ENCODE measurements at places on chromosomes 3 and 15.

- DNase-seq: no peak
Observed at GRCh38 chr3:171456765-171457606, 3.2 kb downstream of the TNIK start.

- no peak for DNase-seq
Observed at GRCh38 chr15:58490888-58491473, 59.2 kb downstream of the LIPC start.

GRCh38 chr3:113867506-113867905 lies 28.9 kb downstream of the GRAMD1C start:
- DNase-seq: no peak

DNA sequence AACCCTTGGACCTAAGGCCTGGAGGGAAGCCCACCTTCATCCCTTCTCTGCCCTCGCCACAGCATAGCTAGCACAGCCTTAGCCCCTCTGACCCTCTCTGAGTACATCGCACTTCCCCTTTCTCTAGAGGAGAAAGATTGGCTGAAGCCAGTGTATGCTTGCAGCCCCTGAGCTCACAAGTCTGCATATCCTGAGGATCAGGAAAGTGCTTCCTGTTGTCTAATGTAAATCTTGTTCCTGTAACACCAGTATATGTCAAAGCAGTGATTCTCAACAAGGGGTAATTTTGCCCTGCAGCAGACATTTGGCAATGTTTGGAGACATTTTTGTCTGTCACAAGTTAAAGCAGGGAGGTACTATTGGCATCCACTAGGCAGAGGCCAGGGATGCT lies 2.2 kb upstream of the PRKCD start:
- no peak for DNase-seq

GRCh38 chr3:158792709-158793108 lies 9.1 kb upstream of the MFSD1 start:
- DNase-seq: no peak

GRCh38 chr3:156867920-156868319 lies 41.8 kb downstream of the LEKR1 start:
- no peak for DNase-seq

DNA sequence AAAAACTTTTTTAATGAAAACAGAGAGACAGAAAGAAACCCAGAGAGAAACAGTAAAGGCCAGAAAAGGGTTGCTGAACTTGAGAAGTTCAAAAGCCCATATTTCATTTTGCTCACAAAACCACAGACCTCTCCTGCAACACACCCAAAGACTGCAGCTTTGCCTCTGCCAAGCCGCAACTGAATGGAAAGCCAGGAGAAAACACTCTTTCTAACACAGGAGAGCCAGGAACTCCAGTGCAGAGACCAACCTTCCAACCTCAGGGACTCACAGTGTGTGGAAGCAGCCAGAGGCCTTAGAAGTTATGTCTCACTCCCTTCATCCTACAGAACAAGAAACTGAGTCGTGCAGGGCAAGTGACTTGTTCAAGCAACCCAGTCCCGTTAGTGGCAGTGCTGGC lies 163.1 kb upstream of the HES1 start:
- DNase-seq: no peak

GRCh38 chr3:184443364-184443763 lies 63.5 kb downstream of the CHRD start:
- no peak for DNase-seq

DNA sequence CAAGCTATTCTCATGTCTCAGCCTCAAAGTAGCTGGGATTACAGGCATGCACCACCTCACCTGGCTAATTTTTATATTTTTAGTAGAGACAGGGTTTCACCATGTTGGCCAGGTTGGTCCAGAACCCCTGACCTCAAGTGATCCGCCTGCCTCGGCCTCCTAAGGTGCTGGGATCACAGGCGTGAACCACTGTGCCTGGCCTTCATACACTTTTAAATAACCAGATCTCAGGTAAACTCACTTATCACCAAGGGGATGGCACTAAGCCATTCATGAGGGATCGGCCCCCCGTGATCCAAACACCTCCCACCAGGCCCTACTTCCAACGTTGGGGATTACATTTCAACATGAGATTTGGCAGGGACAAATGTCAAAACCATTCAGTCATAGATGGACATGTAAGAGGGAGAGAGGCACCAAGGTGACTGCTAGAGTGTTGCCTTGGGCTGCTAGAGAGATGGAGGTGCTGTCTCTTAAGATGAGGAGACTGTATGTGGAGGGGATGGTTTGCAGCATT lies 13.3 kb upstream of the DOCK3 start:
- no peak for DNase-seq

DNA sequence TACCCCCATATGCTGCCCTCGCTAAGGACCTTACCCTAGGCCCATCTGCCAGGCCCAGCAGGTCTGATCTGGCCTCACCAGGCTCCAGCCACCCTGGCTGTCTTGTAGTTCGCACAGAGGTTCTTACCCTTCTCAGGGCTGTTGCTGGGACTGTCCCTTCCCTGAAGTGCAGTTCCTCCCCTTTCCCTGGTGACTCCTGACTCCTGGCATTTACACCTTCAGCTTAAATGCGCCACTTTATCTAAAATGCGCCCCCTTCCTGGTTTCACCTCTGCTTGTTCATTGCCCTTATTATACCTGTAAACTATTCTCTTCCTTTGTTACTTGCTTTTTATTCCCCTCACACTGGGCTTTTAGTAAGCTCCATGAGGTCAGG lies 835 bp upstream of the TTLL3 start:
- no peak for DNase-seq

- DNase-seq: no peak
Observed at GRCh38 chr3:186879781-186880180, 37.3 kb downstream of the ADIPOQ start.

DNA sequence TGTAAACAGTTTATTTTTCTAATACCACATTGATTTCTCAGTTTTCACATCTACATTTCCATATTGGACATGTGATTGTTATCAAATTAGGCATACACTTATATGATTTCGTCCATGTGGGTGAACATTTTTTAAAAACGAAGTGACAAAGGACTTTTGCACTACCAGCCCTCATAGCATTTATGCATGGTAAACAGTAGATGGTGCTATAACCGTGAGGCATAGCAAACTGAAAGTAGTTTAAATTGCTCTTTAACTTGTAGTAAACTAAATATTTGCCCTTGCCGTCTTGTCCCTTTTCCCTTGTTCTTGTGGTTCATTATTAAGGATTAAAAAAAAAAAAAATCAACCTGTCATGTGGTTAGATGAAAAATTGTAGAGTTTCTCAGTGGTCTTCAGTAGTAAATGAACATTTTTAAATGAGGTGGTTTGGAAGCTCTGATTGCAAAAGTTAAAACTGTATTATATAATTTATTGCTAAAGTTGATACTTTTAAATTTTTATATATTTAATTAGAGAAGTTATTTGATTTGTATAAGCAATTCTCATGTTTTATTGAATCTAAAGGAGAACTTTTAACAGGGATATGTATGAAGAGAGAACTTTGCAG lies 24.0 kb downstream of the STX19 start:
- DNase-seq: no peak

GRCh38 chr3:10194328-10195071 lies 29.8 kb downstream of the IRAK2 start:
- no peak for DNase-seq

GRCh38 chr3:47012342-47013230 lies 33.1 kb downstream of the NBEAL2 start:
- DNase-seq: no peak

- DNase-seq: no peak
Observed at GRCh38 chr15:68028137-68028887, 25.8 kb upstream of the PIAS1 start.

DNA sequence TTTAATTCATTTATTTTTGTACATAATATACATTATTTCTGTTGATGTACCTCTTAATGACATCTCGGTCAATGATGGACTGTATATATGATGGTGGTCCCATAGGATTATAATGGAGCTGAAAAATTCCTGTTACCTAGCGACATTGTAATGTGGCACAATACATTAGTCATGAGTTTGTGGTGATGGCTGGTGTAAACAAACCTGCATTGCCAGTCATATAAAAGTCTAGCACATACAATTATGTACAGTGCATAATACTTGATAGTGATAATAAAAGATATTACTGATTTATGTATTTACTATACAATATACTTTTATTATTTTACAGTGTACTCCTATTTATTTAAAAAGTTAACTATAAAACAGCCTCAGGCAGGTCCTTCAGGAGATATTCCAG lies 15.1 kb downstream of the TTC14 start:
- DNase-seq: no peak

- no peak for DNase-seq
Observed at GRCh38 chr3:186869253-186870100, 27.0 kb downstream of the ADIPOQ start.

- no peak for DNase-seq
Observed at GRCh38 chr3:123313889-123314288, 112.1 kb downstream of the SEC22A start.

DNA sequence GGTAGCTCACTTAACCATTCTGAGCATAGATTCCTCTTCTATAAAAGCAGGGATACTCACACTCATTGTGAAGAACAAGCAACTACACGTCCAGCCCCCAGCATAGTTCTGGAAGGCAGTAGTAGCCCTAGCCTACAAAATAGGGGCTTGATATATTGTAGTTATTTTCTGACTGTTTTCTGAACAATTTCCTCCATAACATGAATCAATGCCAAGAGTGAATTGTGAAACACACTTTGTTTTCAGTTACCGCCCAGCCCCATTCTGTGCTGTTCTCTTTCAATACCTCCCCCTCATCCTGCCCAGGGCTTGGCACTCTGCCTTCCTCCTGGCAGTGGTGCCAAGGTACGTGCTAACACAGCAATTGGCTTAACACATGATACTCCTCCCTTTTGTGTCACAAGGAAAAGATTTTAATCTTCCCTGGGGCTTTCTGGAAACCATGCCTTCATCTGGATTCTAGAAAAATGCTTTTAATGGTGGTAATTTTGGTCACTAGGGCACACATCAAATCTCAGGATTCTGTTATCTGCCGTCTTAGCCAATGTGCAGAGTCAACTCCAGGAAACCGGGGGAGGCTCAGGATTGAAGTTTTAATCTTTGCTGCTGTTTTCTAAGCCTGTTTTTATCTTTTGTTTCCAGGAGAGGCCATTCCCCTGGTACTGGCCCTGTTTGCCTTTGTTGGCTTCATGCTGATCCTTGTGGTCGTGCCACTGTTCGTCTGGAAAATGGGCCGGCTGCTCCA lies 37.2 kb downstream of the IL20RB start:
- no peak for DNase-seq

GRCh38 chr3:161914703-161915417 lies 418.3 kb downstream of the OTOL1 start:
- no peak for DNase-seq

- DNase-seq: no peak
Observed at GRCh38 chr15:92882697-92883162, 17.4 kb upstream of the CHD2 start.

- DNase-seq: peak; percentile 23
Observed at GRCh38 chr3:72259755-72260587, 475.0 kb upstream of the PROK2 start.

GRCh38 chr15:99104788-99105513 lies at the start of gene SYNM:
SYNM (plus strand) TSS chr15:99105080; CDS start chr15:99105200, 120 bp downstream.
- DNase-seq: peak; percentile 49

GRCh38 chr15:26867200-26868007 lies 542 bp downstream of the GABRA5 start:
- DNase-seq: no peak

DNA sequence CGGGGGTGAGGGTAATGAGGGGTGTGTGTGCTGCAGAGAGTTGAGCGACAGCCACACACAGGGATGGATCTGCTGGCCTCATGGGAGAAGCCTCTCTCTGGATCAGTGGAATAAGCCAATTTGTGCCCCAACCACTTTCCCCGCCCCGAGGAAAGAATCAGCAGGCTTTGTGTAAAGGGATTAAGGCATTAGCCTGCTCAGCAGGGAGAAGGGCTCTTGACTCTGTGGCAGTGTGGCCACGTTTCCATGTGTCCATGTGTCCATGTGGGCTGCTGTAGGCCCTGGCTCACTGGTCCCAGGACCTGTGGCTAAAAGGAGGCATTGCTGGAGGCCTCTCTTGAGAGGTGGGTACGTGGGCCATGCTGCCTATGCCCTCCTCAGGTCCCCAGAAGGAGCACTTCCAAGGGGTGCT lies 104.7 kb downstream of the HMG20A start:
- no peak for DNase-seq

DNA sequence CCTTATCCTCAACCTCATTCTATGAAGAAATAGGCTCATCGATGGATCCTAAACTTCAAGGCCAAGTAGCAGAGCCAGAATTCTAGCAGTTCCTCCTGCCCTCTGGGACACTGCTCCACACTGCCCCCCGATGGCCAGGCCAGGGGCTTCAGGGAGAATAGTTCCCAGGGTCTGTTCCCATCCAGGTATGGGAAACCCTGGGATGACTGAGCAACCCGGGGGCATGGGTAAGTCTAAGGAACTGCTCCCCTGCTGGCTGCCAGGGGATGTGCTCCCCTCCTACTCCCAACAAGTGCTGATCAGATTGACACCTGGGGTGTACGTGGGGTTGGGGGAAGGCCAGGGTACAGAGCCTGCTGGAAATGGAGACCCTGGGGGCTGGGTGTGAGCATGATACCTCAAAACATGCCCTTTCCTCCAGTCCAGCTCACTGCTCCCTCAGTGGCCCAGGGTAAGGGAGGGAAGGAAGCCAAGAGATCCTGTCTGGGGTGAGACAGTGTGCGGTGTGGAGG lies 7.6 kb downstream of the ULK3 start:
- peak; percentile 40 for DNase-seq

- DNase-seq: no peak
Observed at GRCh38 chr15:85763673-85764633, 30.8 kb downstream of the KLHL25 start.

DNA sequence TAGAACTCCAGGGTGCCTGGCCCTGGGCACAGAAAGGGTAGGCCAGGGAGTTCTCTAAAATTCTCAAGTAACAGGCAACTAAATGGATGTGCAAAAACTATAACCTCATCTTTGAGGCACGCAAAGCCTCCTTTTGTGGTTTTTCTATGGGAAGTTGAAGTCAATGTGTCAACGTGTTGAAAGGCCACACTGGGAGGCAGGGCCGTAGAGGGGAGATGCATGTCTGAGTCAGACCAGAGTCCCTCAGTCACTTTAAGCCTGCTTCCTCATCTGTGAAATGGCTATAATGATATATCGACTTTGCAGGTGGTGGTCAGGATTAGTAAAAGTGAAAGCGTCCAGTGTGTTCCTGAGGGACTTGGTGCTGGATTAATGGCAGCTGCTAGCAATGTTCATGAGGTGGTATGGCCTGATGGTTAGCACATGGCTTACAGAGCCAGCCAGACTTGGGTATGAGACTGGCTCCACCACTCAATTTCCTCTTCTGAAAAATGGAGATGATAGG lies 17.0 kb downstream of the TGM5 start:
- no peak for DNase-seq

- DNase-seq: no peak
Observed at GRCh38 chr3:189766416-189766815, 135.2 kb downstream of the TP63 start.

DNA sequence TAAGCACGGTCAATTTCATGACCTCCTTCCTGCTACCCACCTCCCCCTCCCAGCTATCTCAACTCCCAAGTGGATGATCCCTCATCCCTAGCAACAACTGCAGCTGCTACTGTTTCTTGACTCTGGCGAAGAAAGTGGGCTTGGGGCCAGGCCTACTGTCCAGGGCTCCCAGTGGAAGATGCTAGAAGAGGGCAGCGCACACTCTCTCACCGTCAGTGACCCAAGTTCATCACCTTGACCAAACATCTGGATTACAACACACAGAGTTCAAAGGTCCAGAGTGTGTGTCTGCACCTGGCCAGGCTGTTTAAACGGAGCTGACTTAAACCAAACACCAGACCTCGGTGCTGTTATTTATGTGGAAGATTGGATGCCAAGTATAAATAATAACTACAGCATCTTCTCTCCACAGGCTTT lies 385.6 kb downstream of the SHQ1 start:
- no peak for DNase-seq

- no peak for DNase-seq
Observed at GRCh38 chr15:38631119-38632075, 66.8 kb upstream of the RASGRP1 start.

GRCh38 chr3:117200962-117201361 lies 491.4 kb downstream of the TUSC7 start:
- no peak for DNase-seq
